ENCODE measurements at places on chromosomes 12 and 14.

DNA sequence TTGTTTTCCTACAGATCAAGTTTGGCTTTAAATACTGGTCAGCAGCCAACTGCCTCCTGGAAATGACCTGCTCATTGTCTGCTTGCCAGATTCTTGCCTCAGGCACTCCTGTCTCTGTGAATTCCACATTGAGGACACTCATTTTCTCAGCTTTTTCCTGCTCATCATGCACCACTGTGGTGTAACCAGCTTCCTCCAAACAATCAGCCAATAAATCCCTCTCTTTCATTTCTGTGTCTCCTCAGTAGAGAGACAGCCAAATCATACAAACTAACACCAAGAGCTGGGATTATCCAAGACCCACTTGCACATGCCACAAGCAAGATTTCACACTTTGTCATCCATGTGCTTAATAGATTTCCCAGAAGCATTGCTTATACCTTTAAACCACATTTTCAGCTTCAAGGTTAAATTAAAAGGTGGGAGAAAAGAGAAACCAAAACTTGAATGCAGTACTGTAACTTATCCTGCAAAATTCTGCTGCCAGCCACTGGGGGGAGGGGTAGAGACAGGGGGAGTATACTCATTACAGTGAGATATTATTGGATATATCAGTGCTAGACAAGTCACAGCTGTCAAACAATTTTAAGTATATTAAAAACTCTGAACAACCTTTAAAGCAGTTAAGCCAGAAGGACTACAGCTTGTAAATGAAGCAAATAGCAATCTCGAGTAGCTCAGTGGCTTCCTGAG, 105.0 kb downstream of the PPP2R5E start:
- no peak for DNase-seq

DNA sequence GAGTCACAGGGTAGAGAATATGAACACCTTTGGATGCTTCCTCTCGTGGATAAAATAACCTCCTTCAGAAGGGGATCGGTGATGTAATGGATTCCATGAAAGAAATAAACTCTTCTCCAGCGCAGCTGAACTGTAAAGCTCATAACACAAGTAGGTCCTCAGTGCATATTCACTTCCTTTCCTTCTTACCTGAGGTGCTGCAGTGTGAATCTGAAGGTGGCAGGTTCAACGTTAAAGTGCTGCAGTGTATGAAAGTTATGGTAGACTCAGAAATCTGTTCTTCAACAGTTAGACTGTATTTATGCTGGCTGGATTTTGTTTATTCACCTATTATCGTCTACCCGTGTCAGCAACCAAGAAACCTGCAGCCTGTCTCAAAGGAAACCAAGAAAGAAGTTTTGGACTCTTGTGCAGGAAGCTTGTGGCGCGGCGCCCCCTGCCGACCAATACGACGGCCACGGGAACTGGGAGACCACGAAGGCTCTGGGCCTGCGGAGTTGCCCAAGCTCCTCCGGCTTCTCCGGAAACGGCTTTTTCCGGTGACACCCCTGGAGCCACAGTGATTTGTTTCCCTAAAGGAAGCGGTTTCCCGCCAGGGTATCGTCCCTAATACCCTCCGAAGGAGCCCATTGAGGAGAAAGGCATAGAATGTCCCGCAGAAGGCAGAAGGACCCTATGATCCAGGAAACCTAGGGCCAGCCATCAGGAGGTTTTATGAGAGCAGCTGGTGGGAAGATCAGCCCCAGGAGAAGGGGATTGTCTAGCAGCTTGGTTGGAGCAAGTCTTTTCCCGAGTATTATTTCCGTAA, 17.6 kb upstream of the RNASE3 start:
- DNase-seq = peak; percentile 85

DNA sequence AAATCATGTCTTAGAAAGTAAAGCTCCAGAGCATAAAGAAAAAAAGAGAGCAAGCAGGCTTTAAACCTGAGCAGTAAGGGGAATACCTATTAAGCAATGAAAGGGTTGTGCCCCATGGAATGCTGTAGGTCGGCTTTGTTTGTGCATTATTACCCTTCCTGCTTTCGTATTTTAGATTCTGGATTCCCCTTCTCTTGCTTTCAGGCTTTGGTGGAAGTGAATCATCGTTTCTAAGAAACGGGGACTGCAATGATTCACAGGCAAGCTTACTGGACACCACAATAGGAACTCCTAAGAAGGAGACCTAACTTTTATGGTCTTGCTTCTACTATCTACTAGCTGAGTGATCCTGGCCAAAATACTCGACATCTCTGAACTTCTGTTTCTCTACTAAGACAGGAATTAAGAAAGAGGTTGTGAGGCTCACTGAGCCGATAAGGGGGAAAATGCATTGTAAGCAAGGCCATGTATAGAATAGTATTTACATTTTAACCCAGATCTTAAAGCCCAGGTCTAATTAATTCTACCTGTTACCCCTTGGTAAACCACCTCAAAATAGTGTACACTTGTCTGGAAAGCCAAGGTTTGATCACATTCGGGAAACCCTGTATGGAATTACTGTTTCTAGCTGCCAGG, 1.2 kb upstream of the BMAL2 start:
- peak; percentile 61 for DNase-seq

DNA sequence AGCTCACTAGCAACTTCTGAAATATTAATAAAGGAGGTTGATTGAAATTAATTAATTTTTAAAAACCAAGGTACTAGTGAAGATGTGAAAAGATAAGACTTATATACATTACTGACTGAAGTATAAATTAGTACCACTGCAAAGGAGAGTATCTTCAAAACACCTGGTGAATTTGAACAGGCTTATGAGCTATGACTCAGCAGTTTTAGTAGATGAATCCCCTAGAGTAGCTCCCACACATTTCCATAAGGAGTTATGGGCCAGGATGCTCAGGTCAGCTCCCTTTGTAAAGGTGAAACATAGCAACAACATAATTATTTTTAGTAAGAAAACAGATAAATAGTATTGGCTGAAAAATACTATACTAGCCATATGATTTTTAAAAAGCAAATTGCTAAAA, 218.6 kb downstream of the SYT1 start:
- no peak for DNase-seq

GRCh38 chr12:88299567-88300101, 157.5 kb downstream of the TMTC3 start:
- peak; percentile 72 for DNase-seq

- no peak for DNase-seq
Observed at GRCh38 chr14:69041783-69042182, 62.7 kb upstream of the ACTN1 start.

- DNase-seq = no peak
Observed at GRCh38 chr14:102479107-102479506, 30.5 kb downstream of the ANKRD9 start.

GRCh38 chr12:75564398-75564797, 53.0 kb upstream of the KRR1 start:
- DNase-seq = no peak

- DNase-seq = no peak
Observed at GRCh38 chr14:96354246-96354645, 8.9 kb downstream of the ATG2B start.

DNA sequence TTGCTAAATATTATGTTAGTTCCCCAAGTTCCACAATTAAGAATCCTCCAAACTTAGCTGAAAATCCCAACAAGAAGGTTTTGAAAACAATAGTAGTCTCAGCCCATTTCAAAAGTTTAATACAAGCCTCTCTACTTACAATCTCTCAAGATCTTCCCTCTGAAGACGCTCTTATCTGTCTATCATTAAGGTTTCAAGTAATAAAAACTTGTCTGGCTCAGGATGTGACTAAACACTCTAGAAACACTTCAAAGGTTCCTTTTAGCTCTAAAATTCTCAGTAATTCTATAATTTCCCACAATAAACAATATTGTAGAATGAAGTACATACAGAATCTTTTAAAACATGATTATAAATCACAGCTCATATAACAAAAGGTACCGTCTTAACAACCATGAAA, 16.3 kb downstream of the YAF2 start:
- DNase-seq = no peak

DNA sequence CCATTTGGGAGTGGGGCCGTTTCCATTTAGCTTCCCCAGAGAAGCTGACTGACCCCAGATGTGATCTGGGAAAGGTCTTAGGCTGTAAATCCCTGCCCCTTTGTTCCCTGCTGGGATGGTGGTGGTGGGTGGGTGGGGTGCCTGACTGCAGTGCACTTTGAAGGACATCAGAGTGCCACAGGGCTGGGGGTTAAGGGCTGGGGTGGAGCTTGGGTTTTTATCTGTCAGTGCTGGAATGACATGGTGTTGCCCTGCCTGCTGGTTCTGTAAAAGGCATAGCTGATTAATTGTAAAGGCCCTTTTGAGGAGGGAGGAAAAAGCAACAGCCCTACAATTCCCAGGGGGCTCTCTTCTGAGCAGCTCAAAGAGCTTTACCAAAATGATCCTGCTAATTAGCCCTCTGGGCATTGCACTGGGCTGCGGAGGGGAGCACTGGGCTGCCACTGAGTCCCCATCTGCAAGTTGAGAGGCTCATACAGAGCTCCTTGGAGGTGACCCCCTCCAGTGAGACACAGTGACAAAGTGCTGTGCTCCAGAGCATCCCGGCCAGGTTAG, 21.1 kb downstream of the PLEKHG3 start:
- no peak for DNase-seq

- DNase-seq = no peak
Observed at GRCh38 chr12:56267443-56268071, 815 bp downstream of the COQ10A start.

- DNase-seq = no peak
Observed at GRCh38 chr14:73008501-73008900, 18.4 kb downstream of the ZFYVE1 start.

GRCh38 chr12:27541031-27541719, 17.2 kb downstream of the PPFIBP1 start:
- DNase-seq = no peak

GRCh38 chr12:64187370-64187769, 34.7 kb downstream of the KICS2 start:
- no peak for DNase-seq

GRCh38 chr12:82787016-82787415, 100.3 kb downstream of the TMTC2 start:
- no peak for DNase-seq

GRCh38 chr12:22518060-22518719, 26.2 kb downstream of the C2CD5 start:
- DNase-seq = no peak

DNA sequence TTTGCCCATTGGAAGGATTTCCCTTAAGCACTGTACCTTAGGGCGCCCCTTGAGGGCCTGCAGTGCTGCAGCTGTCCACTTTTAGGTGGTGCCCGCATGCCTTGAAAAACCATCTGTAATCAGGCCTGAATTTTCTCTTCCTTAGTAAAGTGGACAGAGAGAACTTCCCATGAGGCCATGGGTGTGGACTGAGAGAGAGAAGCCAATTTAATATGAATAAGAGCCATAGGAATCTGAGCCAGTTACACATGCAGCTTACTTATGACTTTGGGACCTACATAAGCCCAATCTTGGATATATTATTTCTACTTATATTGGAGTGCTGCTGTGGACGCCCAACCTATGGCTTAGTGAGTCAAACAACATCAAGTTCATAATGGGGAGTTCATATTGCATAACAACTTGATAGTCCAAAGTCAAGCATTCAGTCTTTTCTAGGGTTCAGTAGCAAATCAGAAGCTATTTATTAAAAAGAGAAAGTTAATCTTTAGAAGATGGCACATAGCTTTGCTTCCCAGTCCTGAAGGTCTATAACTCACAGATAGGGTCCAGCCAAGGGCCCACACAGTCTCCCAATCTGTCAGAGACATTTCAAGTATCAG, 11.1 kb upstream of the ETV6 start:
- DNase-seq = no peak

DNA sequence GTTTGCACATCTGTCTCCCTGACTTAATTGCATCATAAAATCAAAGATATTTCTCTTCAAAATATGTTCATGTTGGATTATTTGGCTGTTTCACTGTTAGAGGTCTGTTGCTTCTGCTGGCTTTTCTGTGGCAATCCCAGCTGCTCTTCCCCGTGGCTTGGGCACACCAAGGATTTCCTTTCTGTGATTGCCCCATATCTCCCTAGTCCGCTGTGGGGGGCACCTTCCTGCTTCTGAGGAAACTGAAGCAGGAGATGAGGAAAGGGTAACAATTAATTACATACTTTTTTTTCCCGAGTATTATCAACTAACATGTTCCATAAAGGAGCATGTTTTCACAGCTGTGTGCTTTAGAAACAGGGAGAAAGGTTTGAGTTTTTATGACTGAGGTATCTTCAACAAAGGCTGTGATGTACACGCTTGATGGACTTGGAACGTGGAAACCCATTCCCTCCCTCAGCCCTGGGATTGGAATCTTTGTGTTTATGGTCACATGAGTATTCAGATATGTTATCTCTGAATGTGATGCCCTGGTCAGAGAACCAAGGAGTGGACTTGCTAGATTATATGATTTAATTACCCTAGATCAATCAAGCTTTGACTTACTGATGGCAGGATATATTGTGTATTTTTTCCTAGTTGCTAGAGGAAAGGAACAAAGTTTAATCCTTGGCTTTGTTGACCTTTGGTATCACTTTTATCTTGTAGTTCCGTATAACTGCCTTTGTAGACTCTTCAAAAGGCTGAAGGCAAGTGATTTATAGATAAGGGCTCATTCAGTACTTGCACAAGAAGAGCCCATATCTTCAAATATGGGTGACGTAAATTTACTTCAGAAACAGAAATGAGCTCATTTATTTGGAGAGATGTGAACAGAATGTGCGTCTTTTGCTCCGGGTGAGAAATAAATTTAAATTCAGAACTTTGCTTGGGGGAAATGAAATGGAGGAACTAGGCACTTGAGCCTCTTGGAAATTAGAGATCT, 46.7 kb downstream of the BORCS5 start:
- DNase-seq = no peak

DNA sequence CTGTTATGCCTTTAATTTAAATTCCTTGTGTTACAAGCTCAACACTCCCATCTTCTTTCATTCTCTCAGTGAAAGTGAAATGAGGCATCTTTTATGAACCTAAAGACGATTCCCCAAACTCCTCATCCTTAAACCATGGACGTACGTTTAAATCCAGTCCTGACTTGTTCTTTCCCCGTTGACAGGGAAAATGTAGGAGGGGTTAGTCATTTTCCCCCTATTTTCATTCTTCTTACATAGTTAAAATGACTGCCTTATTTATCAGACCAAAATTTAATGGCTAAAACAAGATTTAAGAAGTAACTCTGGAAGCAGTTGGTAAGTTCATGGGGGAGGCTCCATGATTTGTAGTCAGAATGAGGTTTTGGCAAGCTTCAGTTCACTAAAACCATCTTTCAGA, 134.9 kb downstream of the KCNA5 start:
- DNase-seq = no peak

GRCh38 chr12:39431797-39432196, 11.1 kb downstream of the KIF21A start:
- no peak for DNase-seq

GRCh38 chr14:92584816-92585215, 71.2 kb downstream of the RIN3 start:
- DNase-seq = no peak

- peak; percentile 48 for DNase-seq
Observed at GRCh38 chr14:64279704-64280668, 14.2 kb downstream of the ESR2 start.

GRCh38 chr14:67411820-67412421, at the start of gene PLEK2:
Gene PLEK2, minus strand, starts transcription at chr14:67412165. Its CDS starts 106 bp downstream, at chr14:67412059.
- peak; percentile 50 for DNase-seq

Measured in activated T-cell treated with anti-CD3 and anti-CD28 coated beads, Interleukin-2, amount 50 U/mL, for 72 hours (primary cell).